ENCODE measurements at places on chromosomes 6 and 20. TPM values are rescaled to one million over a fixed set of nuclear protein-coding genes. Genes with fewer than 3 reads are reported as not detected.

- peak; percentile 21 for DNase-seq
Observed at GRCh38 chr6:150894935-150895552, 29.5 kb downstream of the MTHFD1L start.

DNA sequence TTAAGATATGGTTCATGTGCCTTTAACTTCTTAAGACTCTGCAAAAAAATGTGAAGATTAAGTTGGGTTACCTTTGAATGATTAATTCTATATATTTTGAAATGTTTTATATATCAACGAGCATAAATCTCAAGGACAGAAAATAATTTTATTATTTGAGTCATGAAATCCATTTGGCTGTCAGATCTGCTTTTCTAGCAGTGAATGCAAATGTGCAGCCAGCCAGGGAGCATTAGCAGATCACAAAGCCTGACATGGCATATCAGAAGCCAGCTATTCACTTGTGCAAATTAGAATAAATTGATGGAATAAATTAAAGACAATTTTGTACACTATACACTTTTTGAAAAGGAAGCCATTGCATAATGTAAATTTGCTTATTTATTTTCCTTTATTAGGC is 424.3 kb downstream of the ADGRB3 start:
- DNase-seq = no peak

DNA sequence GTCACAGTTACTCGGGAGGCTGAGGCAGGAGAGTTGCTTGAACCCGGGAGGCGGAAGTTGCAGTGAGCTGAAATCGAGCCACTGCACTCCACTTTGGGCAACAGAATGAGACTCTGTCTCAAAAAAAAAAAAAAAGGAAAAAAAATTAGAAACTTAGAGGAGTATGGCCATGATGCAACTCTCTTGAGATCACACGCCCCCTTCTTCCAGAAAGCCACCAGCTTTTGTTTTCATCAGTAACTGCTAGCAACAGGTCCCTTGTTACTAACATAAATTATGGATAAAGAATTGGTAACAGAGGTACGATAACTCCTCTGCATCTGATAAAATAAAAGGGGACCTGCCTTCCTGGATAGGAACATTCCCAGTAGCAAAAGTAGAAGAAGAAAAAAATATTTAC is 308.2 kb downstream of the CD83 start:
- DNase-seq = no peak

DNA sequence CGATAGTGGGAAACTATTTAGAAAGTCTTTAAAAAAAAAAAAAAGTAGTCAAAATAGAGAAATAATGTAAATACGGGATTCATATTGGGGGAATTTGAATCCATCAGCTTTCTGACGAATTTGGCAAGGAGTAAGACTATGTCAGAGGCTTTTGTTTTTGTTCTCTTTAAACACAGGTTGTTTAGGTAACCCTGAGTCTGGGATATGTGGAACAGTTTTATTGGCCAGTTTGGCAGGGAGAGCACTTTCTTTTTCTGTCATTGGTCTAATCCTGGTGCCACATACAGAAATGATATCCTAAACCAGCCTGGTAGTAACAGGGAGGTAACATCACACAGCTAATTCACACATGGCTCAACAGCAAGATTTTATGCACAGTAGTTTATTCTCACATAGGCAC is 27.7 kb downstream of the HAO1 start:
- no peak for DNase-seq

DNA sequence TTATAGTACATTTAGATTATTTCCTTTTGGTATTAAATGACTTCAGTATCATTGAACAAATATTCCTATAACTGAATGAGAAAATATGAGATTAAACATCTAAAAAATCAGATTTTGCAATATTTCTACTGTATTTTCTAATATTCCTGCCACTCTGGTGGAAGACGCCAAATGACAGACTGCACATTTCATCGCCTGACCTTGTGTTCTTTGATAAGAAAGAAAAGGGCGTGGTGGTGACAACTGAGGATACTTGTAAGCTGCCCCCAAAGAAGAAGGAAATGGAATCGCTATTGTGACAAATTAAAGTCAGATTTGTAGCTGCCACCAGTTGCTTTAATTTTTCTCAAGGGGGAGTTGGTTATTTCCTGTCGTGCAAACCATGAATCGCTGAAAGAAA is 131.3 kb downstream of the MTFR2 start:
- no peak for DNase-seq

DNA sequence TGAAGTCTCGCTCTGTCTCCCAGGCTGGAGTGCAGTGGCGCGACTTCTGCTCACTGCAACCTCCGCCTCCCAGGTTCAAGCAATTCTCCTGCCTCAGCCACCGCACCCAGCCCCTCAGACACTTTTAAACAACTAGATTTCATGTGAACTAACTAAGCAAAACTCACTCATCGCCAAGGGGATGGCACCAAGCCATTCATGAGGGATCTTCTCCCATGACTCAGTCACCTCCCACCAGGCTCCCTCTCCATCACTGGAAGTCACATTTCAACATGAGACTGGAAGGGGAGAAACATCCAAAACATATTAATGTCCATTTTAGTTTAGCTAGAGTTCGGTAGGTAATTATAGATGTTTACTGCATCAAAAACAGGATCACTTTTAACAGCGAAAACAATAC is 95.9 kb upstream of the PRL start:
- DNase-seq = no peak

GRCh38 chr6:5979650-5980420 is 26.9 kb downstream of the NRN1 start:
- no peak for DNase-seq

DNA sequence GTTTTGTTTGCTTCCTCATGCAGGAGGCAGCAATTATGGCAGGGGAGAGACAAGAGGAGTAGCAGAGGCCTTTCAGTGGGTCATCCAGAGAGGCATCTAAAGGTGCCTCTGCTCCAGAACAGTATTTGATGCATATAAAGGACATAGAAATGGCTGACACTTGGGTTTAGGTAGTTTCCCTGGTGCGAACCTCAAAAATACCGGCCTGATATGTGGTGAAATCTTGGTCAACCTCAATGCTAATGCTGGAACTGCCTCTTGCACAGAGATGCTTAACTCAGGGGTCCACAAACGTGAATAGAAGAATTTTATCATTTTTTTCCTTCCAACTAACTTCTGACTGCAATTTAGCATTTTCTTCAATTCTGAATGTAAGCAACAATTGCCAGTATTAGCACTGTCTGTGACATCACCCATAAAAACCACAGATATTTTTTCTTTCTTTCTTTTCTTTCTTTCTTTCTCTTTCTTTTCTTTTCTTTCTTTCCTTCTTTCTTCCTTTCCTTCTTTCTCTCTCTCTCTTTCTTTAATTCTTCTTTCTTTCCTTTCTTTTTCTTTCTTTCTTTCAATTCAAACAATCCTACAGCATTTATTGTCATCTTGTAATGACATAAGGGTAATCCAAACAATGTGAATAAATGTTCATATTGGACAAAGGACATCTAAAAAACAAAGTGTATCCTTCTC is 180.0 kb upstream of the UST start:
- no peak for DNase-seq

DNA sequence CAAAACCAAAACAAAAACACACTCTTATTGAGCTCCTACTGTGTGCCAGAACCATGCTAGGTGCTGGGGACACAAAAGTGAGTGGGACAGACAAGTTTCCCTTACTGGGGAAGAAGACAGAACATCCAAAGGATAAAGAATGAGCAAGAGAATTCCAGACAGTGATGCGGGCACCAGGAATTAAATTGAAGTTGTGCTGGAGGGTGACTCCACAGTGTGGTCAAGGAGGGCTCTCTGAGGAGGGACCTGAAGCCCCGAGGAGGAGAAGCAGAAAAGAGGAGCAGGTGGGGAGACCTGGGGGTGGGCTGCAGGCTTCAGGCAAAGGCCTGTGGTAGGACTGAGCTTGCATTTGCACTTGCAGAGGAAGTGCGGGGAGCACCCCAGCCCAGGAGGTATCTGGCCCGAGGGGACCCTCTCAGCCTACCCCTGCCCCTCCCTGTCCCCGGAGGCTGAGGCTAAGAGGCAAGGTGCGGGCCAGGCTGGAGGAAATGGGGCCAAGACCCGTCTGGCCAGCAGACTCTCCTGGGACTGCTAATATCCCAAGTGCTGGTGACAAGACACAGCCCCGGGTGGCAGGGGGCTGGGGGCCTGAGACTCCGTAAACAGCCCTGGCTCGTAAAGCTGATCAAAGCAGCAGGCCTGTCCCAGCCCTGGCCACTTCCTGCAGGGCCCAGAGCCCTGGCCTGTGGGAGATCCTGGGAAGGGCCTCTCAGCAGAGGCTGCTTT is 57.1 kb downstream of the SNAI1 start:
- no peak for DNase-seq

GRCh38 chr6:136201732-136202131 is 48.4 kb downstream of the MTFR2 start:
- no peak for DNase-seq

DNA sequence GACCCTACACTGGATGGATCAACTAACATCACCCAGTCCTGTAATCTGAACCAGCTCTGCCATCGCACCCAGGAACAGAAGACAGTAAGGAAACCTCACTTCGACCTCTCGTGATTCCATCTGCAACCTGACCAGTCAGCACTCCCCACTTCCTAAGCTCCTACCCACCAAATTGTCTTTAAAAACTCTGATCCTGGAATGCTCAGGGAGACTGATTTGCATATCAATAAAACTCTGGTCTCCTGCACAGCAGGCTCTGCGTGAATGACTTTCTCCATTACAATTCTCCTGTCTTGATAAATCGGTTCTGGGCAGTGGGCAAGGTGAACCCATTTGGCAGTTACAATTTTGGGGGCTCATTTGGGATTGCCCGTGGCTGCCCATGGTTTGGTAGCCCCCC is 18.3 kb upstream of the AGPAT4 start:
- no peak for DNase-seq

DNA sequence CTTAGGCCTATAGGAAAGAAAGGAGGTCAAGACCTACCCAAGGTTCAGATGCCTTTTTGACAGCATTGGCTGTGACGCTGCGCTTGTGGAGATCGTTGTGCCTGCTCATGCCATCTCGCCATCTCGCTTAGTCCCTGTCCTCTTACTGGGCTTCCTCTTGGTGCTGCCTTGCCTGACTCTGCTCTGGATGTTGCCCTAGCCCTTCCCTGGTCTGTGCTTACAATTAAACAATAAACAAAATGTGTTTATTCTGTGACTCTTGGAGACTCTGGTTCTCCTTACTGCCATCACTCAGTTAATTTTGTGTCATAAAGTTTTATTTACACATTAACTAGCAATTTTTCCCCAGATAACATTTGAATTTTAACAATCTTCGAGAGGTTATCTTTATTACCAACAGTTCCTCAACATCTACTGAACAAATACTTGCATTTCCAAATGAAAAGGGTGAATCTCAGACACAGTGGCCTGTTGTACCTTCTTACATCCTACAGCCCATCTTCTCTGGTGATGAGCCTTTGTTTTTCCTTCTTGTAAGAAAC is 11.6 kb downstream of the AFDN start:
- no peak for DNase-seq

HTR1B gene
- not detected for total RNA-seq

NINL gene
- total RNA-seq = 2.2 TPM

VSTM2L gene
- total RNA-seq = not detected
